ENCODE measurements at places on chromosomes 1 and 21. TPM values are rescaled to one million over a fixed set of nuclear protein-coding genes. Genes with fewer than 3 reads are reported as not detected.

Gene HS2ST1
- total RNA-seq, result 11.8 TPM

Gene CSTB
- total RNA-seq, result 2,371 TPM

Gene ALDH4A1
- 54.8 TPM for total RNA-seq

Gene C4BPA
- total RNA-seq, result 0.24 TPM

Gene CFHR1
- total RNA-seq, result 0.60 TPM

Gene FBLIM1
- total RNA-seq, result 56.5 TPM

Measured in esophagus mucosa (tissue), 1 donor.